ENCODE measurements at places on chromosomes 2 and 18.

DNA sequence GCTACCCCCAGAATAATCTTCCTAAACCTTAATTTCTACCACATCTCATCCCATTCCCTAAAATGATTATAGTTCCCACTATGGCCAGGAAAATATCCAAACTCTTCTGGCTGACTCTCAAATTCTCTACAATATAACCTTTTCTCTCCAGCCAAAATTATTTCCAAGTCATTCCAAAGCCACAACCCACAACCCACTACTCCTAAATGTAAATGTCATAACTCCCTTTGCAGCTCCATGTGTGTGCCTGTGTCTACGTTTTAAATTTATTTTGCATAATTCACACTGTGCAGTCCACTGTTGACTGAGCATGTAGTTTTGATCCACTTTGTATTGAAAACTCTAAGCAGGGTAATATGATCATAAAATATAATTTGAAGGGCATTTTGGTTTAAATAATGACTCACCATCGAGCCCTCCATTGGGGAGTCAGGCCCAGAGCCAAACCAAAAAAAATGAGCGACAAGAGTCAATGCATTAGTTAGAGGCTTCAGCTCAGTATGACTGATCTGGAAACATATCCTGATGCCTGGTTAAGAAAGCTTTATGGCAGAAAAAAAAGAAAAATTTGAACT lies 171.0 kb downstream of the AFF3 start:
- DNase-seq = no peak

DNA sequence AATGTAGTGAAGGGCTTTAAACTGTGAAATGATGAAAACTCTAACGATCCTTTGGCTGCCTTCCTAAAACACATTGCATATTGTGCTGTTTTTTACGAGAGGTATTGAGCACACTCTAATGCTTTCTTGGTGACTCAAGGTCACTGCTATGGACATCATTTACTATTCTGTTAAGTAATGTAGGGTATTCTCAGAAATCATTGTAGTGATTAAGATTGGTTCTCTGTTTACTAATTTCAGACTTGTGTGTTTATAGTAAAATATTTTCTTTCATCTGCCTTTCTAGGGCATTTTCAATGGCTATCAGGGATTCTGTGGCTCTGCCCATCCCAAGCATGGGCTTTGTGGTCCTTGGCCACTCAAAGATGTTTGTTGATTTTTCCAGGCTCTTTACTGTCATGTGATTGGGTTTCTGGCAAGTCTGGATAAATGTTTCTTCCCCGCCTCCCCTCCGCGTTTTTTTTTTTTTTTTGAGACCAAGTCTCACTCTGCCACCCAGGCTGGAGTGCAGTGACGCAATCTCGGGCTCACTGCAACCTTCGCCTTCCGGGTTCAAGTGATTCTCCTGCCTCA lies 29.3 kb downstream of the UBE2F start:
- DNase-seq = no peak

GRCh38 chr2:62076980-62077638 lies 118.8 kb upstream of the B3GNT2 start:
- DNase-seq = no peak

DNA sequence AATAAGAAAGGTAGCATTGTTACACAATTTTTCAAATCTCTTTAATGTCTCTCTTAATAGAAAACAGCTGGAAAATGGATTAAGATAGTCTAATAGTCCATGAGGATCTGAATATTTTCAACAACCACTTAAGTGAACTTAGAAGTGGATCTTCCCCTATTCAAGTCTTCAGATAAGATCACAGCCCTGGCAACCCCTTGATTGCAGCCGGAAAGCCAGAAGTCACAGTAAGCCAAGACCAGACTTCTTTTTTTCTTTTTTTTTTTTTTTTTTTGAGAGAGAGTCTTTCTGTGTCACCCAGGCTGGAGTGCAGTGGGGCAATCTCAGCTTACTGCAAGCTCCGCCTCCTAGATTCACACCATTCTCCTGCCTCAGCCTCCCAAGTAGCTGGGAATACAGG lies 18.6 kb upstream of the ZC3H15 start:
- no peak for DNase-seq

- DNase-seq = no peak
Observed at GRCh38 chr2:218381916-218382366, at the start of gene SLC11A1. TSS of gene SLC11A1 (plus strand) at chr2:218382273. CDS start at chr2:218382369, 96 bp downstream.

DNA sequence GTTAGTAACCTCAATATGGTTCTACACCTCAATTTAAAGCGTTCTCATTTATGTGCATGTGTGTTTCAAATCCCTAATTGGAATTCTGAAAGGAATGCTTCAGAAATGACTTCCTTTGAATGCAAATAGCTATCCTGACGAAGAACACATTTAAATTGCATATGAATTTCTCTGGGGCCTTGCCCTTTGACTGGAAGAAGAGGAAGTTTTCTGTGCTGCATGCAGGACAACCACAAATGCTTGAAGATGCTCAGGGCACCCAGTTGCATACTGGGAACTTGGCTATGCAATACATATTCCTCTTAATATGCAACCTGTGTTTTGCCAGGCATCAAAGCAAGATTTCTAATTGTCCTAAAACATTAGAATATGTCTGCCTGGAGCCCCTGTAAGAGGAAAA lies 55.3 kb downstream of the TMEM178A start:
- DNase-seq = no peak

DNA sequence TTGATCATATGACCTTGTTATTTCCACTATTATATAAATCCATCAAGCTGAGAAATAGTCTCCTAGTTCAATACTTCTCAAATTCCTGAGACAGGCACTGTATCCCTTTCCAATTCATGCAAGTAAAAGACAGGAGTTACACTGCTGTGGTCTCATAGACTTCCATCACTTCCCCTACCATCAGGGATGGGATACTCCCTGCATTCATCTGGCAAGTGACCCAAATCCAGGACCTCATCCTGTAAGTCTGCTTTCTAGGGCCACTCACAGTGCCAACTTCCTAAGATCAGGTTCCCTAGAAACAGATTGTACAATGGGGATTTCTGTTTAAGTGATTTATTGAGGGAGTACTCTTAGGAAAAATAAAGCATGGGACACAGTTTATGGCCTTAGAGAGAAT lies 424.0 kb upstream of the CDH7 start:
- DNase-seq = no peak

- no peak for DNase-seq
Observed at GRCh38 chr2:37767046-37767445, 95.6 kb upstream of the CDC42EP3 start.

- peak; percentile 69 for DNase-seq
Observed at GRCh38 chr2:48531141-48531648, 1.2 kb downstream of the STON1 start.

GRCh38 chr2:44553456-44553855 lies 191.7 kb downstream of the CAMKMT start:
- DNase-seq = no peak

- DNase-seq = no peak
Observed at GRCh38 chr2:6879011-6879410, 1.4 kb downstream of the RSAD2 start.

DNA sequence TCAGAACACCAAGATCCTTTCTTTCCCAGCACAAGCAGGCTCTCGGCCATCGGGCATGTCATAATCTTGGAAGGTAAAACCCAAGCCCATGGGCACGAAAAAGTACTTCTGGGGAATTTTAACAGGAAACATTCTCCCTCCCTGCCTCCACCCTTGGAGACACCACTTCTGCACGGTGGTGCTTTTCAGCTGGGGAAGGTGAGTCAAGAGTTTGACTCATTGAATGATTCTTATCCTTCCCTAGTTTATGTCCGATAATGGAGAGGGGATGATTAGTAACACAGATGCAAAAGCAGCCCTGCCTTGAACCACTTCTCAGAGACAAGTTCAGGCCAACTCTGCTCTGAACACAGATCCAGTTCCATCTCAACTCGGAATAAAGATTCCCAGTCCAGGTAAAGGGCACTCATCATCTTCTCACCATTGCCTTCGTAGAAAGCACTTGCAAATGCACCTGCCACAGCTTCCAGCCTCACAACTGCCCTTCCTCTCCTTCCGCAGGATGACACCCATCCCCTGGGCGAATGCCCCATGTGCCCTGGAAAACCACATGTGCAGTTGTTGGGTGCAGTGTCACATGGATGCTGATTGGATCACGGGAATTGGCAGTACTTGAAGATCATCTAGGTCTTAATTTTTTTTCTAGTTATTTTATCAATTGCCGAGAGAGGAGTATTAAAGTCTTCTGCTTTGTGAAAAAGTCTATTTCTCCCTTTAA lies 136.2 kb downstream of the PXDN start:
- peak; percentile 12 for DNase-seq

DNA sequence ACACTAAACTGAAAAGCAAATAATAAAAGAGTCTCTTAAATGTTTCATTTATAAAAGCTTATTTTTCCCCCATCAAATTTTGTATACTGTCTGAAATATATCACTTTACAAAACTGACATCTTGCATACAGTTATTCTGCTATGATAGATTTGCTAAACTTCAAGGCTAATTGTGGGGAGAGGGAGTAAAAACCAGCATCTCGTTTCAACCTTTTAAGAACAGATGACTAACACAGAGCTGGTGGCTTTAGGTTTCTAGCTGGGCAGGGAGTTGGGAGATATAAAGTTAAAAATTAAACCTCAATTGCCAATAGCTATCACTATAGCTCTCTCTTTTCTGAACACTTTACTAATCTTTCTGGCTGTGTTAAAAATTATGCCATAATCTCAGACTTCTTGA lies 23.5 kb downstream of the C1D start:
- no peak for DNase-seq

DNA sequence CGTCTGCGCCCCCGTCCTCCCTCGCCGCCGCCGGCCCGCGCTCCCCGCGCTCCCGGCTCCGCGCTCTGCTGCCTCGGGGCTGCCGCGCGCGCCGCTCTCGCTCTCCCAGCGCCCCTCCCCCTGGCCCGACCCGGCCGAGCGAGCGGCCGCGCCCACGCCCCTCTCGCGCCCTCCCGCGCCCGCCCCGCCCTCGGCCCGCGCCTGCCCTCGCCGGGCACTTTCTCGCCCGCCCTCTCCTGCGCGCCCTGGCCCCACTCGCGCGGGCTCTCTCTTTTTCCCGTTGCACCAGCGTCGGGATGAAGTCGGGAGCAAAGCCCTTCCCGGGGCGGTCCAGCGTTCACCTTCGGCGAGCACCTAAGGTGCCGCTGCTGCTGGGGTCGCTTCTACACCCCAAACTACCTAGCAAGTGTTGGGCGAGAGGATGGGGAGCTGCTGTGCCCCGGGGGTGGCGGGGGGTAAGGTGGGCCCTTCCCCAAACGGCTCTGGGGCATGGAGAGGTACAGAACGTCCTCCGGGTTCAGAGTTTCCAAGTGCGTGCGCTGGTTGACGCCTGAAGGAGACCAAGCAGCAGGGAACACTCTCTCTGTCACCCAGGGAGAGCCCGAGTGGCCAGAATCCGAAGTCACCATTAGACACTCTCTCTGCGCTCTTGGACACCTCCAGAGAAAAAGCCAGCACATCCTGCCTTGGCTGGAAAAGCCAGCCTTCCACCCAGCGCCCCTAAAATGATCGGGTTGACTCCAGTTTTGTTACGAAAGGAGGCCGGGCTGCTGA lies at the start of gene COLEC12:
Gene COLEC12 (minus strand): TSS at position 70 of the 774 bp plus-strand sequence. CDS start 187 bp downstream, outside the sequence.
- peak; percentile 84 for DNase-seq

- no peak for DNase-seq
Observed at GRCh38 chr18:30245766-30246455, 796.6 kb downstream of the DSC3 start.

DNA sequence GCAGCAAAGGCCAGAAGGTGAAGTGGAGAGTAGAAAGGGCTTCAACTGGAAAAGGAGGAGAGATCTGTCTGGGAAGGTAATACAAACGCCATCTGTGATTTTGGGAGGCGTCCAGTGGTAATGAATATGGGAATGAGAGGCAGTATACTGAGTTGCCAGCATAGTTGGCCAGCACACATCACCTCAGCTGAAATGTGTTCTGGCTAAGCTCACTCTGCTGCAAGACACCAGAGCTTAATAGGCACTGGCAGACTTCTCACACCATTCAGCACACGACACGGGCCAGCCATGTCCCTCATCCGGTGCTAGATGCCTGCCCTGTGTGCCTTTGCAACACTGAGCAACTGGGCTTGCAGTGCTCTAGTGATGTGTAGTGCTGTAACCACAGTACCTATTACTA lies 277.1 kb downstream of the PIEZO2 start:
- peak; percentile 79 for DNase-seq

- DNase-seq = no peak
Observed at GRCh38 chr2:71779774-71780105, 326.4 kb downstream of the DYSF start.

DNA sequence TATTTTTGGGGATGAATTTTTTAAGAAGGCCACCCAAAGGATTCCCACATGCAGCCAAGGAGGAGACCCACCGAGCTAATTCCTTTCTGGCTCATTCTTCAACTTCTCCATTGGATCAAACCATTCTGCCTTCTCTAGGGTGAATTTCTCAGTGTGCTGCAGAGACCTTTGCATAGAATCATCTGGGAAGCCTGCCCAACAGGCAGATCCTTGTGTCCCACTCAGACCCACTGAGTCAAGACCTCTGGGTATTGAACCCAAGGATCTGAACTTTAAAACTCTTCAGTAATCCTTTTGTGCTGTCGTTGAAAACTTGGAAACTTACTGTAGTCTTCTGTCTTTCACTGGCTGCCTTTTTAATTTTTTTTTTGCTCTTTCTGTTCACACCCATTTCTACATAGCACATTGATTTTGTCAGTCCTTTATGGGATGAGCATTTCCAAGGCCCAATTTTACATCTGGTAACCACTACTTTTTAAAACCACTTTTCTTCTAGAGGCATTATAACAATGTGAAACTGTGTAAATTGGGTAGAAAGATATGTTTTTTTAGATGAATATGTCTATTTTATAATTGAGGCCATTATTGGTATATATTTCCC lies 120.2 kb downstream of the TSN start:
- no peak for DNase-seq

GRCh38 chr2:189580241-189580651 lies 340 bp downstream of the SLC40A1 start:
- DNase-seq = peak; percentile 53

GRCh38 chr2:44166096-44166495 lies 2.6 kb upstream of the PPM1B start:
- no peak for DNase-seq

- DNase-seq = no peak
Observed at GRCh38 chr2:16652296-16653082, 13.1 kb downstream of the CYRIA start.

GRCh38 chr2:112317303-112318158 lies 42.1 kb downstream of the ZC3H6 start:
- DNase-seq = no peak

DNA sequence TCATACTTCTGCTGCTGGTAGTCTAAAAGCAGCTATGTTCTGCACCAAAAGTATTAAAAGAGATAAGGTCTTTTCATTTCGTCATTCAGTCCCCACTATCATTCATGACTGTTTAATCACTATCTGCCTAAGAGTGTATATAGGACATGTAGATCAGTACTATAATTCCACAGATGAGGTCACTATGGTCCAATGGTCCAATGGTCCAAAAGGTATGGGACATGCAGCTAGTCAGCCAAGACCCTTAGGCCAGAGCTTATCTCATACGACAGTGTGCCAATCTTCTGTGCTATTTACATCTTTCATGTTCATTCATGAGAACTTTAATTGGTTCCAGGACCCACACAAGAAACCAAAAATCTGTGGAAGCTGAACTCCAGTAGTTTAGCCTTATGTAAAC lies 42.6 kb upstream of the SDC1 start:
- no peak for DNase-seq

- DNase-seq = no peak
Observed at GRCh38 chr2:217438136-217438535, 564.7 kb downstream of the TNS1 start.

- DNase-seq = no peak
Observed at GRCh38 chr2:24874035-24874434, 46.0 kb downstream of the ADCY3 start.
